Activated CD4-positive, alpha-beta memory T cell treated with anti-CD3 and anti-CD28 coated beads for 36 hours (primary cell): ENCODE measurements at places on chromosomes 5 and 9. TPM values are rescaled to one million over a fixed set of nuclear protein-coding genes. Genes with fewer than 3 reads are reported as not detected.

- no peaks in the 10 kb centered on the region for H3K36me3 ChIP-seq
- H3K4me1 ChIP-seq: no peaks in the 10 kb centered on the region
- no peak overlapping the region for H3K27ac ChIP-seq
- no peak overlapping the region for H3K4me3 ChIP-seq
These were observed 96.5 kb downstream of the DAPK1 start for GRCh38 chr9:87594194-87594593.

DNA sequence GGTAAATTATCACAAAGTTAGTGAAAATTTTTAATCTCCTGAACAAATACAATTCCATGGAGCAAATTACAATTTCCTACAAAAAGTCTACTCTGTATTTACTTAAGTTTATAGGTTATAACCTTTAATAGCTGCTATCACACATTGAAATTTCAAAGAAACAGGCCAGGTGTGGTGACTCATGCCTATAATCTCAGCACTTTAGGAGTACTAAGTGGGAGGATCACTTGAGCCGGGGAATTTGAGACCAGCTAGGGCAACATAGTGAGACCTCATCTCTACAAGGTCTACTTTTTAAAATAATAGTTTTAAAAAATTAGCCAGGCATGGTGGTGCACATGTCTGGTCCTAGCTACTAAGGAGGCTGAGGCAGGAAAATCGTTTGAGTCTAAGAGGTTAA lies 50.3 kb downstream of the HINT1 start:
- H3K36me3 ChIP-seq: no peaks in the 10 kb centered on the region
- DNase-seq: no peak
- H3K4me3 ChIP-seq: no peak overlapping the region

GRCh38 chr9:137515338-137515724 lies 34.9 kb downstream of the PNPLA7 start:
- no peaks in the 10 kb centered on the region for H3K36me3 ChIP-seq
- no peak for DNase-seq
- H3K4me3 ChIP-seq: no peak overlapping the region
- H3K27me3 ChIP-seq: no peaks in the 10 kb centered on the region
- H3K4me1 ChIP-seq: no peaks in the 10 kb centered on the region

- H3K36me3 ChIP-seq: no peaks in the 10 kb centered on the region
- peak overlapping the region; percentile 39 for H3K27ac ChIP-seq
- H3K27me3 ChIP-seq: no peaks in the 10 kb centered on the region
- DNase-seq: no peak
- peaks cover 81% of the 10 kb centered on the region for H3K4me1 ChIP-seq
These were observed 7.6 kb downstream of the MAP3K1 start for GRCh38 chr5:56822981-56823380.

GRCh38 chr5:60350794-60351193 lies 349.2 kb downstream of the DEPDC1B start:
- H3K4me1 ChIP-seq: no peaks in the 10 kb centered on the region
- H3K27me3 ChIP-seq: no peaks in the 10 kb centered on the region
- DNase-seq: no peak
- no peak overlapping the region for H3K4me3 ChIP-seq

C1QTNF3 gene
- 2.6 TPM for total RNA-seq

ARL10 gene
- total RNA-seq: 9.3 TPM

STPG3 gene
- total RNA-seq: not detected

MYORG gene
- 1.9 TPM for total RNA-seq

SLC36A2 gene
- not detected for total RNA-seq
